ENCODE measurements at places on chromosomes 5 and 9. TPM values are rescaled to one million over a fixed set of nuclear protein-coding genes. Genes with fewer than 3 reads are reported as not detected.

The PPIC gene
- 20.1 TPM for total RNA-seq

The C9orf50 gene
- total RNA-seq: not detected

The NFIB gene
- total RNA-seq: 15.4 TPM

The TAF11L5 gene
- total RNA-seq: not detected

The SH3PXD2B gene
- total RNA-seq: 90.2 TPM

The GGTA1 gene
- total RNA-seq: not detected

The PCDHA1 gene
- total RNA-seq: 0.48 TPM

The LHX6 gene
- 2.4 TPM for total RNA-seq

The MEIKIN gene
- total RNA-seq: not detected

The FCN2 gene
- not detected for total RNA-seq

The STC2 gene
- 0.13 TPM for total RNA-seq

The DCP2 gene
- total RNA-seq: 38.3 TPM

The IL31RA gene
- not detected for total RNA-seq

The BTNL8 gene
- not detected for total RNA-seq

The SLCO6A1 gene
- total RNA-seq: not detected

The PCDHB9 gene
- 0.90 TPM for total RNA-seq

DNA sequence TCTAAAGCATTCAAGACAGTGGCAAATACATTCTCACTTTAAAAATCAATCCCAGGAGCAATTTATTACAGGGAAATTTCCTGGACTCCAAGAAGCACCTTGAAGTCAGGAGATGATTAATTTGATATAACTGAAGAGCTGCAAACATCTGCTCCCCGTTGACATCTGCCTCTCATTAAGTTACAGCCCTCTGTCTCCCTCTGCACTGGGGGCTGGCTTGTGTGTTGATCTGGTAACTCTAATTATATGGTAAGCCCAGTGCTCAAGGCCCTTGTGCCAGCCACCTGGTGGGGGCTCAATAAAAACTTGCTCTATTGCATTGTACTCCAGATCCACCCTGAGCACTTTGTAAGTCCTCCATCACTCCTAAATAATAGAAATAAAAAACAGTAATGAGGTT is 131.1 kb upstream of the ZNF462 start:
- no peak for DNase-seq

- DNase-seq: peak; percentile 60
Observed at GRCh38 chr5:149667084-149667828, 62.9 kb upstream of the PPARGC1B start.

- DNase-seq: no peak
Observed at GRCh38 chr5:178535299-178536175, 54.7 kb downstream of the COL23A1 start.

- no peak for DNase-seq
Observed at GRCh38 chr9:110814159-110814558, 145.6 kb downstream of the MUSK start.

GRCh38 chr9:32426278-32426939 is 42.0 kb downstream of the ACO1 start:
- DNase-seq: no peak

- DNase-seq: no peak
Observed at GRCh38 chr5:167969998-167970397, 321.4 kb upstream of the WWC1 start.

GRCh38 chr5:113164021-113164420 is 187.4 kb downstream of the DCP2 start:
- DNase-seq: no peak

GRCh38 chr5:131378721-131379541 is 115.1 kb downstream of the CDC42SE2 start:
- DNase-seq: no peak

DNA sequence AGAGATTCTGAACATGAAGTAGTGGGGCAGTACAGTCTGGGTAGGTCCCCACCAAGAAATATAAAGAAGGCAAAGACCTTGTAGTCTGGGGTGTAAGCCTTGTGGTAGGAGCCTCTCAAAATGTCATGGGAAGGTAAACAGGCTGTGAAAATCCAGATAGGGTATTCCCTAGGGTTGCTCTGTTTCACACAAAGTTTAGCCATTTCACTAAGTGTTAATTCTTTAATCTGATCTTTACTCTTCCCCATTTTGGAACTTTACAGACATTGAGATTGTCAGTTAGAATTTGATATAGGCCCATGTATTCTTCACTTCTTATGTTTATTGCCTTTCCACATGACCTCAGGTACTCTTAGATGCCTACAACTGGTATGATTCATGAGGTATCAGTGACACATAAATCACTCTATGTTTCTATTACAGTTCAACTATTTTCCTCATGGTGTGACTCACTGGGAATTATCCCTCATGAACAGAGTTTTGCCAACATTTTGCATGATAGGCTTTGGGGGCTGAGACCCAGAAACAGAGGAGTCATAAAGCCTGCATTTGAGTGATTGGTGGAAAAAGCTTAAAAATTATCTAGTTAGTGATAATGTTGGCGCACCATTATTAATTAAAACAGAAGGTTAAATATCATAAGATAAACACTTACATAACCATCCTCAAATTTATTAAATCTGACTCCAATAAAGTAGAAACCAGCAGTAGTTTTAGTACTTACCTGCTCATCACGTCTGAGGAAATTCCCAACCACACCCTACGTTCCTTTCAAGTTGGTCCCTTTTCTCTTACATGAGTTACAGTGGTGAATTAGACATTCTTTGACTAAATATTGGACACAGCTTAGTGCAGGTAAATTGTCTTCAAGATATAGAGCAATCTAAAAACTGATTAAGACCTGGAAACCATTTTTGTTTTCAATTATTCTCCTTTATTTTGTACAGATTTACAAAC is 399.8 kb upstream of the MEF2C start:
- DNase-seq: no peak

- DNase-seq: no peak
Observed at GRCh38 chr9:93681269-93682154, 105.1 kb downstream of the PHF2 start.

DNA sequence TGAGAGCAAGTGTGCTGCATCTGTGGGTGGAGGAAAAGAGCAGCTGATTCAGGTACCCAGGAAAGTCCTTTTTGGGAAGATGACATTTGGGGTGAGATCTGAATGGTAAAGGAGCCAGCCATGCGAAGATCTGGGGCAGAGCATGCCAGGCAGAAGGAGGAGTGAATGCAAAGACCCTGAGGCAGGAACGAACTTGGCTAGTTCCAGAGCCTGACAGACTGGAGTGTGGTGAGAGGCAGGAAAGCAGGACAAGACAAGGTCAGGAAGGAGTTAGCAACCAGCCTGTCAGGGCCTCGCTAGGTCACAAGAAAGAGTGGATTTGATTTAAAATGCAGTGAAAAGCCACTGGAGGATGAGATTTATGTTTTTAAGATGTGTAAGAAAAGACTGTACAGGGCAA is 28.2 kb downstream of the RGS7BP start:
- no peak for DNase-seq

DNA sequence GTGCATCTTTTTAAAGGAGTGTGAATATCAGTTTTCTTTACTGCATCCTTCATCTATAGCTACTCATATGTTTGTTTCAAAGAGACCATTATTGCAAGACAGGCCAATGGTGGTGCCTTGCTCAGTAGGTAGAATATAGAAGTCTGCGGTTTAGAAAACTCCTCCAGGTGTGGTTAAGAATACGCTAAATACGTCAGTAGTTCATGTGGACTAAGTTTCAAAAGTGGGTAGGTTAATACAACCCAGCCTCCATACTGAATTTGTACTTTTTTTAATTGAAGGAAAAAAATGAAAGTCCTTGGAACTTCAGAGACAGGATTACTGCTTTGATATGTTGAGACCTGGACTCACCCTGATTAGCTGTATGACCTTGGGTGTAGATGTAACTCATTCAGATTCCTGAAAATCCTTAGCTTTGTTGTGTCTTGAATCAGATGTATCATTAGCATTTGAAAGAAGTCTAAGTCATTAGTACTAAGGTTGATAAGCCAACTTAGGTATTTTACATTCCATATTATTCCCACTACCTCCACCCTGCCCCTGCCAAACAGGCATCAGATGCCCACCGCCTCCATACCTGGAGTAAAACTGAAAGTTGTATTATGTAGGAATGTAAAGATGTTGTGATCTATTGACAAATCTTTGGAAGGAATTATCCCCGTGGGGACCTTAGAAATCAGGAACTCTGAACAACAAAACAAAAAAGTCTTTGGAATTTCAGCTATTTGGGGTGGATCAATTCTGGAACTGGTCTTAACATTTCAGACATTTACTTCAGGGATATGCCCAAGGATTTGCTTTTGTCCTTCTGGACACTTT is 6.1 kb downstream of the BASP1 start:
- DNase-seq: no peak

- DNase-seq: peak; percentile 74
Observed at GRCh38 chr5:102561894-102562760, 63.3 kb upstream of the SLCO6A1 start.

DNA sequence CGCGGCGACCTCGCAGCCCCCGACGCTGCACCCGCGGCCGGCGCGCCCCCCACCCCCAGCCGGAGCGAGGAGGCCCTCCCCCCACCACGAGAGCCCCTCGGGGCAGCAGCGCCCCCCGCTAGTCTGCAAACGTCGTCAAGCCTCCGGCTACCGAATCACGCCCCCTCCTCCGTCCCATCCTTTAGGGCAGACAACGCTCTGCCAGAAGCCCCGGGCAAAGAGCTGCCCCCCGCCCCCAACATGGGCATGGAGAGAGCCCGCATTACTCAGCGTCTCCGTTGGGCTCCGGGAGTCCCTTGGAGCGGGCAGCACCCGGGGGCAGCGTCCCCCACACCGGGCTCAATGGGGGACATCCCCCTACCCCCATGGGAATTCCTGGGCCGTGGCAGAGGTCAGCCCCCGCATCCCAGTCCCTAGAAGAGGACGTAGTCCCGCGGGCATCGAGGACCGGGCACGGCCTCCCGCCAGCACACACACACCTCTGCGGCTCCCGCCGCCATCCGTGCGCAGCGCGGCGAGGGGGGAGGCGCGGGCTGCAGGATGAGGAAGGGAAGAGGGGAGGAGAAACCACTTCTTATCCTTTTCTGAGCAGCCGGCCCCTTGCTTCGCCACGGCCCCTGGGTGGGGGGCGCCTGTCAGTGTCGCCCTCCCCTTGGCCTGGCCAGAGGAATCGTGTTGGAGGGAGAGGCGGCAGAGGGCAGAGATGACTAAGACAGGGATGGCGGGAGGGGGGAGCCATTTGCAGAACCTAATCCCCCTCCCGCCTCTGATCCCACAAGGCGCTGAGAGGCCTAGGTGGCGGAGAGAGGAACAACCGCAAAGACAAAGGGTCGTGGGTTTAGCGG is 750 bp downstream of the DNM1 start:
- DNase-seq: no peak

DNA sequence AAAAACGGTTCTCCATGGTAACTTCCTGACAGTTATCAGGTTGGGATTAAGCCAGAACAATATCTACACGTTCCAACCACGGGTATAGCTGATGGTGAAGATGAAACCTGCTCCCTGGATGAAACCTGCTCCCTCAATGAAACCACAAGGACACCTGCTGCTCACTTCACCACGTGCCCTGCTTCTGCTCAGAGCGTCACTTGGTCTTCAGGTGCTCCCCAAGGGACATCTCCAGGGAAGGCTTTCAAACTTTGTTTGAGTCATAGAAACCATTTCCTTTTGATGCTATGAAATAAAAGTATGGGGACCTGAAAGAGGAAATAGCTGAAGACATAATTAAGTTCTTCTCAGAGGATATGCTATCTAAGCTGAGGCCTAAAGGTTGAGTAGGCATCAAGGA is 242.4 kb downstream of the MED10 start:
- no peak for DNase-seq

- no peak for DNase-seq
Observed at GRCh38 chr5:83498585-83498984, 27.0 kb downstream of the VCAN start.

DNA sequence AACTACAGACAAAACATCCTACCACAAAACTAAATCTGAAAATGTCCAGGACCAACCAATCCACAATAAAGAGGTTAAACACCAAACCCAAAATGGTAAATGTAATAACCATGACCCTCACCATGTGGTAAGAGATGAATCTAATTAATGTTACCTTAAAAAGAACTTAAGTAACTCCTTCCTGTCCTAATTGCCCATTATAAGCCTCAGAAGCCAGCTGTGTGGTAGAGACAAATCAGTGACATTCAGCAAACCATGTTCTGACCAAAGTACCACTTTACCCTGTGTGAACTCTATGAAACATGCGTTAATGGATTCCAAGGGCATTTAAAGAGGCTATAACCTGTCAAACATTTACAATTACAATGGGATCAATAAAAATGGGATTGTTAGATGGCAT is 25.0 kb downstream of the LPAR1 start:
- DNase-seq: no peak

GRCh38 chr5:32572778-32573480 is 12.4 kb upstream of the SUB1 start:
- no peak for DNase-seq

DNA sequence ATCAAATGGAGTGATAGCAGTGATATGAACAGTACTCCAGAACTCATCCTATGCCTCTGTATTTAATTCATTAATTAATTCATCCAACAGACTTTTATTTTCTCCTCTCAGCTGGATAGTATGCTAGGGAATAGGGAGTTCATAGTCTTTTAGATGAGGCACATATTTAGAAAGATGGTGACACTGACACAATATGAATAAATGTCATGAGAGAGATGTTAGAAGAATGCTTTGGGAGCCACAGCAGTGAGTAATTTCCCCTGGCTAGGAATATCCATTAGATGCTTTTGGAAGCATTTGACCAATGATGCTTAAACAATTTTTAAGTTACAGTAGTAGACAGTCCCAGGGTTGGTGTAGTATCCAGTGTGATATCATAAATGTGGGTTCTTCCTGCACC is 428.7 kb upstream of the SGCD start:
- DNase-seq: no peak

DNA sequence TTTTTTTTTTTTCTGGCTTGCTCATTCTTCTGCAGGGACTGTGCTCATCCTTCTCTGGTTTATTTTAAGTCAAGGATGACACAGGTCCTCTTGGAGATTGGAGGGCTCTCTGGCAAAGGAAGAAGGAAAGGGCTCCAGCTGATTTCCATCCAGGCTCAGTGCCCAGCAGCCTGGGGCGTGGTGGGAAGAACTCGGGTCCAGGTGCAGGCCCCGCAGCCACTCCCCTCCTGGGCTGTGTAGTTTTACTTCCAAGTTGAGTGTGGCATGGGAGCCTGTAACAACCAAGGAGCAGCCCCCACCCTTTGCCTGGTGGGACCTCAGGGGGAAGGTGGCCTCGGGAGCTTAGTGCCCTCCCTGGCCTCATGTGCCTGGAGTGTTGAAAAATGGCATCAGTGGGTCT is 58.9 kb downstream of the ANKRD33B start:
- DNase-seq: no peak

GRCh38 chr9:125771037-125771436 is 23.9 kb downstream of the PBX3 start:
- no peak for DNase-seq
